ENCODE measurements at places on chromosomes 2 and 18. TPM values are rescaled to one million over a fixed set of nuclear protein-coding genes. Genes with fewer than 3 reads are reported as not detected.

ACVR1C gene
- total RNA-seq: under 0.01 TPM

ELOA2 gene
- not detected for total RNA-seq

TMEM178A gene
- 0.43 TPM for total RNA-seq

SERPINB12 gene
- not detected for total RNA-seq

DNA sequence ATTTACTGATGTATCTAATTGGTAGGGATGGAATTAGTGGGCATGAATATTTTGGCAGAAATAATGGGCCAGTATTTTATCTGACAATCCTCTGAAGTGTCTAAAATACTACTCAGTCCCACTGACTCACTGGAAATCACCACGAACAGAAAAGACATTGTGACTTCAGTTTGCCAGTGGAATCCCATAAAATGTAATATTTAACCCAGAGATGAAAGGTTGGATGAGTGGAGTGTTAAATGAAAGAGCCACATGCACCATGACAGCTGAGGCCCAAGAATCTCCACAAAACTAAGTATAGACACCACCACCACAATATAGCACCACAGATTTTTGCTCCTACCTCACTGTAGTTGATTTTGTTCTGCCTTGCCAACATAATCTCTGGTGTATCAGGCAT lies 103.9 kb downstream of the NEB start:
- DNase-seq: no peak

DNA sequence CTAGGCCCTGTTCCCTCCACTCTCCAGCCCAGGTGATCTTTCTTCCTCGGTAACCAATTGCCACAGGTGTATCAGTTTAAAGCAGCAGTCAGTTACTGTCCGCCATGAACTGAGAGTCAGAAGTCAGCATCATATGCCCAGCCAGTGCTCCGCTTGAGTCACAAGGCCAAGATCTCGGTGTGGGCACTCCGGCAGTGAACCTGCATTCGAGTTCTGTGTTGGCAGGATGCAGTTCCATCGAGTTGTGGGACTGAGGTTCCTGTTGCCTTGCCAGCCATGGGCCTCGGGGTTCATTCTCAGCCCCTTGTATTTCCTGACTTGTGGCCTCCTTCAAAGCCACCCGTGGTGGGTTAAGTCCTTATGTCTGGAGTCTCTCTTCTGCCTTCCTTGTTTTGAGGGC lies 3.1 kb upstream of the TMEM185B start:
- DNase-seq: no peak

DNA sequence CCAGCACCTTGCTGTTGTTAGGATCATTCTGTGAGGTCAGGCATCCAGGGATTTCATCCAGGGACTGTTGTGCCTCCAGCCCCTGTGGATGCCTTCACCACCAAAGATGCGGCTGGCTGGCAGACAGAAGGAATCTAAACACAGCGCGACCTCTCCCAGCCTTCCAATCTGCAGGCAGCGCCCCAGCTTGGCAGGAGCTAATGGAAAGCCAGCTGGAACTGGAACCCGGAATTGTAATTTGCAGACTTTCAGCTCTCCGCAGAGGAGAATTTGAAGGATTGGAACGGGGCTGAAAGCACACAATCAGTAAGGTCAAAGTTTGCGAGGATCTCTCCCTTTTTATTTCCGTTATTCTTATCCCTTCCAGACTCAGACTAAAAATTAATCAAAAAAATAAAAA lies 127.8 kb downstream of the TRIB2 start:
- no peak for DNase-seq

DNA sequence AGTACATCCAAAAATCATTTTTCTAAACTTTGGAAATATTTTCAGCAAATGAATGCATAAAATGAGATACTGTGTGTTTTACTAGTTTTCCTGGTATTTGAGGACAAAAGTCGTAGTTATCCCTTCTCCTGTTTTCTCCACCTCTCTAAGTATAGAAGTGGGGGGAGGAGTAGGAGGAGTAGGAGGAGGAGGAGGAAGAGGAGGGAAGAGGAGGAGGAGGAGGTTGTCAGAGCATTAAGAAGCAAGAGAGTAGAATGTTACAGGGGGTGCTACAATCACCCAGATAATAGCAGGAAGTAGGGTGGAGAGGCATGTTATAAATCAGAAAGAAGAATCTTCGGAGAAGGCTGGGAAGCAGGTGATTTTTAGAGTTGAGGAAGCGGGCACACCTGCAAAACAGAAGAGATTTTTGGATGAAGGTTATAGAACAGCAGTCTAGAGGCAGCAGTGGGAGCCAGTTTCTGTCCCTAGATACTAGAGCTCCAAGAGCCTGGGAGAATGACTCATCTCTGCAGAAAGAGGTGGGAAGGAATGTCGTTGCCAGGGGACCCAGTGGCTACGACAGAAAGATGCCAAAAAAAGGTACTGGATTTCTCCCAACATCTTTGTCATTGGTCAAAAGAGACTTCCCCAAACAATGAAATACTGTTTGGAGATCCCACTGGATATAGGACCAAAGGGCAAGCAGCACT lies 44.2 kb upstream of the AQP4 start:
- no peak for DNase-seq

DNA sequence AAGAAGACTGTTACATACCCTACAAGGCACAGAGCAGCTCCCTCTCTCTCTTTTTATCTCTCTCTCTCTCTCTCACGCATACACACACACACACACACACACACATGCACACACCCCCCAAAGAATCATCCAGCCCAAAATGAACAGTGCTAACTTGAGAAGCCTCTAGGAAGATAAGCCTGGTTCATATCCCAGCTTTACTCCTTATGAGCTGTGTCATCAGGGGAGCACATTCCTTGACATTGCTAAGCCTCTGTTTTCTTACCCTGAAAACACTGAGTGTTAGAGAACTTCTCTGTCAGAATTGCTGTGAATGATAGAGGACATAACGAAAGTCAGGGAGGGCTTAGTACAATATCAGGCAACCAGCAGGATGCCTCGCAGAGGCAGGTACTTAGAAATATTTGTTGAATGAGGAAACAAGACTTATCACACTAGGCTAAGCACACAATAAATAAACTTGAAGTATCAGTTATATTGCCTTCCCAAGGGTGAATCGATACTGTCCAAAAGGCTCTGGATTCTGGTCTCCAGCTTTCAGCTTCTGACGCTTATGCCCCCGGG lies 725.6 kb upstream of the ID2 start:
- no peak for DNase-seq

- no peak for DNase-seq
Observed at GRCh38 chr2:61367177-61367576, 103.7 kb downstream of the USP34 start.

GRCh38 chr18:48565105-48565504 lies 26.3 kb downstream of the CTIF start:
- DNase-seq: no peak

DNA sequence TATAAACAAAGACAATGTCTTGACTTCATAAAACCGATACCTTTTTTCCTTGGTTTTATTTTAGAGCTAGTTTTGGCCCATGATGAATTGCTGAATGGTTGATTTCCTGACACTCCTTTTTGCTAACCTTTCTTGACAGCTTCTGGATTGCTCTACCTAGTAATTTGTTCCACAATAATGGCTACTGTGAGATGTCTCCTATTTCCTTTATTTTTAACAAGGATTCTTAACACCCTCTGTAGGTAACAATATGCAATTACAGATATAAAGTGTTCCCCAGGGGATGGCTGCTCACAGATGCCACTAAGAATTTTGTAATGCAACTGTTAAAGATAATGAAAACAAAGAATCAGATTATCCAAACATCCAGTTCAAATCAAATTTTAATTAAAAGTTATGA lies 100.8 kb upstream of the ATP5MC3 start:
- DNase-seq: peak; percentile 41

DNA sequence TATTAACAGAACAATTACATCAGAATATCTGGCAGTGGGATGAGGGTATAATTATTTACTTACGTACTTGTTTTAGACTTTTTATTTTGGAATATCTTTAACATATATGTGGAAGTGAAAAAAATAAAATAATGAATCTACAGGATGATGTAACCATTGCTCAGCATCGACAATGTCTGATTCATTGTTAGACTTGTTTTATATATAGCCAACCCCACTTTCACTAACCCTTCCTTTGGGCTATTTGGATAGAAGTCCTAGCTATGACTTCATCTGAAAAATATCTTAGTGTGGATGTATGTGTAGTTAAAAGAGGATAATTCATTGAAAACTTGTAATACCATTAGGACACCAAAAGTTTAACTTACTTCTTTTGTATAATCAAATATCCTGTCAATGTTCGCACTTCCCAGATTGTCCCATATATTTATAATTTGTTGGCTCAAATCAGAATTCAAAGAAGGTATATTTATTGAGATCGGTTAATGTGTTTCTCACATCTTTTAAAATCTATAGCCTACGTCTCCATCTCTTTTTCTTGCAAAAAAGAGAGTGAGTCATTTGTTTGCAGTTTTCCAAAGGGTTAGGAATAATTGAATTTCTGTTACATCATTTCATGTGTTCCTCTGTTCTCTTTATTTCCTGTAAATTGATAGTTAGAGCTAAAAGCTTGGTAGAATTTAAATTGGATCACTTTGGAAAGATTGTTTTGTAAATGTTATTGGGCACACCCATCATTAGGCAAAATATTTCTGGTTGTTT lies 506.1 kb upstream of the FAM98A start:
- DNase-seq: no peak

DNA sequence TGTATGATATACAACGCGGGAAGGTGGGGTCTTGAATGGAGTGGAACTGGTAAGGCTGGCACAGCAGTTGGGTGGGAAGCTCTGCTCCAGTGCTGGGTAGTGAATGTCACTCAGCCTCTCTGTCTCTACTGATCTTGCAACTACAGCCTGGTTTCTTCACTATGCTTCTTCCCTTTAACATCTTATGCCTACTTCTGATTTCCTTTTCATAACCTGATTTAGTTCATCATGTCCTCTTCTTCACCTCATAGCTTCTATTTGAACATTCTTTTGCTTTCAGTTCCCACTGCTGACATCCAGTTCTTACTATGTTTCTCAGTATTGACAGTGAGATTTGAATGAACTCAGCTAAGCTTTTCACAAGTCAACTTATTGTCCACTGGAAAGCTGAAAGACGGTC lies 286.2 kb downstream of the ARL6IP6 start:
- DNase-seq: no peak

DNA sequence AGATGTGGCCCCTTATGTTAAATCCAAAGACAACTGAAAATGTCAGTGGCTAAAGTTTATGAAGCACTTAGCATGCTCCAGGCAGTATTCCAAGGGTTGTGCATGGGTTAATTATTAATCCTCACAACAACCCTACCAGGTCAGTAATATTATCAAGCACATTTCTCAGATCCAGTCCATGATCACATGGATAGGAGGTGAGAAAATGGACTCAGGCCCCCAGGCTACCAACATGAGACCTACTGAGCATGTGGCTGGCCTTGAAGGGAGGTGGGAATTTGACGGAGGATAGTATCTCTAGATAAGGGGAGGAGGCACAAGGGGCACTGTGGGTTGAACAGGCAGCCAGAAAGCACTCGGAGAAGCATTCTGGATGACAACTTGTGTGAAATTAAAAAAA lies 412.0 kb downstream of the MEIS1 start:
- no peak for DNase-seq

GRCh38 chr18:48928787-48929186 lies 22.0 kb downstream of the SMAD7 start:
- peak; percentile 65 for DNase-seq

DNA sequence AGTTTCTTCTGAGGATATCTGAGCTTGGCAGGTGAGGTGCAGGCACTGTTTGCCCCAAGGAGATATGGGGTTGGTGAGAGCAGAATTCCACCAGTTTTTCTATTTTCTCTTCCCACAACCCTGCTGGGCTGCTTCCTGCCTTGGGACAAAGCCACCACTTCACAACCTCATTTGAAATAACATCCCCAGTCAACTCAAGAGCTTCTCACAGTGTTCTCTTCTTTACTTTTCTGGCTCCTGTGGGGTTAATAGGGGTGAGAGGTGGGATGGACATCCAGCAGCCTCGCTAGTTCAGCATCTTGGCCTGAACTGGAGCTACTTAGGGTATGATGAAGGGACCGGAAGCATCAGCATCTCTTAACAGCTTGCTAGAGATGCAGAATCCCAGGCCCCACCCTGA lies 106.3 kb downstream of the SLC4A3 start:
- DNase-seq: no peak

- DNase-seq: peak; percentile 83
Observed at GRCh38 chr2:199977984-199978415, 22.6 kb downstream of the MAIP1 start.

- DNase-seq: no peak
Observed at GRCh38 chr18:49023938-49024803, 73.4 kb upstream of the SMAD7 start.

GRCh38 chr2:223306371-223306770 lies 254.4 kb downstream of the KCNE4 start:
- peak; percentile 44 for DNase-seq

DNA sequence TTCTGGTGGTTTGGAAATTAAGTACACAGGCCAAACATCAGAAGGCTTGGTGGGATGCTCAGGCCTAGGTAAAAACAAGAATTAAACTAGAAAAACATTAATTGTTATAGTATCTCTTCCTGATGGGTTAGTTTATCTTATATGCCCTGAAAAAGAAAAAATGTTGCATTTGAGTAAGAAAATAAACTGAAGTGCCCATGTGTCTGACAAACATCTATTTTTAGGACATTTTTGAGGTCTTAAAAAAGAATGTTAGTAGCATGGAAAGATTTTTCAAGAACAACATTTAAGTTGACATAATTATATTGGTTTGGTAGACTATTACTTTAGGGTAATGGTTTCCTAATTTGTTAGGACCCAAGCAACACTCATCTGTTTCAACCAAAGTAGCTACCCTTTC lies 140.1 kb upstream of the RND3 start:
- no peak for DNase-seq

GRCh38 chr2:41709702-41710599 lies 337.9 kb upstream of the PKDCC start:
- DNase-seq: no peak

DNA sequence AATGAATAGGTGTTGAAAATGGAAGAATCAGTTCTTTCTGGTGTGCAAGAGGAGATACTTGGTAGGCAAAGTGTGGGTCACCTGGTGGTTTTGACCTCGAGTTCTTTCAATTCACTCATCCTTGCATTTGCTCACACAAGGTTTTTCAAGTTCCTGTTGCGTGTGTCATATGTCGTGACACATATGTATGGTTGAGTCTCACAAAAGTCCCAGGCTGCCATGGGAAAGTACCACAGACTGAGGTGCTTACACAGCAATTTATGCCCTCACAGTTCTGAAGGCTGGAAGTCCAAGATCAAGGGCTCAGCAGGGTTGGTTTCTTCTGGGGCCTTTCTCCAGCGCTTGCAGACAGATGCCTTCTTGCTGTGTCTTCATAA lies 64.4 kb downstream of the NCK2 start:
- no peak for DNase-seq

- DNase-seq: no peak
Observed at GRCh38 chr2:232971744-232972143, 41.3 kb downstream of the NGEF start.

DNA sequence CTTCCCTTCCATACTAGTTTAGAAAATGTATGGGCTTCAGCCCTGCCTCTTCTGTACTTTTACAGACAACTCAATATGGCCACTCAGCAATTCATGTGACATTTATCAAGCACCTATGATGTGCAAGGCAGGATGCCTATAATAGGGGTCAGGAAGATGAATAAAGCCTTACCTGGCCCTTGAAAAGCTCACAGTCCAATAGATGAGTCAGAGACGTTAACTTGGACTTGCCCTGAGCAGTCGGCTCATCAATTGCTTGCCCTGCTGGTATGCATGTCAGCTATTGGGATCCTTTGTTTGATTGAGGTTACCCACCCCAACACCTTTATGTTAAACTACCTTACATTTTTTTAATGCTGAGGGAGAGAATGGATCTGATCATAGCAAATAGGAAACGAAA lies 116.1 kb downstream of the DNER start:
- DNase-seq: no peak

Measured in fibroblast of villous mesenchyme (primary cell).